Activated CD4-positive, alpha-beta T cell treated with anti-CD3 and anti-CD28 coated beads, Interleukin-10, Interleukin-2, amounts not matched to agents 100 ng/mL and 50 ng/mL, durations not matched to agents 16 hours and 8 hours (primary cell): ENCODE measurements at places on chromosomes 2 and 18.

- no peak for DNase-seq
Observed at GRCh38 chr2:100812116-100812515, 7.8 kb upstream of the NPAS2 start.

- DNase-seq: no peak
Observed at GRCh38 chr2:141393214-141393545, 737.6 kb downstream of the LRP1B start.

GRCh38 chr2:108950369-108951135 is 38.5 kb downstream of the EDAR start:
- no peak for DNase-seq

DNA sequence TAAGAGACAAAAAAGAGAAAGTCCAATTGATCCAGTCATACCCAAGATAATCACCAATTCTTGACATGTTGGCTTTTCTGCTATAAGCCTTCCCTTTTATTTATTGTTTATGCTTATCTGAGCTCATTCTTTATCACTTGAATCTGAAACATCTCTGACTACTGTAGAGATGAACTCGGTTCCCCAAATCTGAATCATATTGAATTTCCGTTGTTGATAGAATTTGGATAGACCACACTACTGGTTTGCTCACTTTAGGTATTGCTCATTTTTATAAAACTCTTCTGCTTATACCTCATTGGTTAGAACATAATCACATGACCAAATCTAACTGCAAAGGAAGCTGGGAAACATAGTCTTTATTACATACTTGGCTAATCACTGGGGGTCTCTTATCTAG is 236.9 kb downstream of the TRIB2 start:
- no peak for DNase-seq

GRCh38 chr2:181536730-181537129 is 79.5 kb downstream of the ITGA4 start:
- DNase-seq: no peak

- no peak for DNase-seq
Observed at GRCh38 chr18:74880706-74881278, 283.1 kb downstream of the ZNF407 start.

DNA sequence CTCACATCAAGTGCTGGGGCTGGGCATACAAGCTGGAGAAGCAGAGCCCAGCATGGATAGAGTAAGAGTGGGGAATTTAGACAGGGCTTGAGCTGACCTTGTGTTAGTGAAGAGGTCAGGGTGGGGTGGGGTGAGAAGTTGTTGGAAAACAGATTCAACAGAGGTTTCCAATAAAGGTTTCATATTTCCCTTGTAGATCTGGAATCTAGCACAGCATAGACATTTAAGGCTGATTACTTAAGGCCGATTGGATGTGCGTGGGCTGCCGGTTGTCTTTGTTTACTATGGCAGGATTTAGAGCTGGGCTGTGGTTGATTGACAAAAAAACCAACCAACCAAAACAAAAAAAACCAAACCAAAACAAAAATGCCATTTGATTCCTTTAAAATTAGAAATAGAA is 114.9 kb upstream of the SEC11C start:
- DNase-seq: no peak

GRCh38 chr2:23850564-23851256 is 76.2 kb downstream of the ATAD2B start:
- DNase-seq: no peak

GRCh38 chr2:50118905-50119702 is 912.8 kb downstream of the NRXN1 start:
- DNase-seq: no peak

DNA sequence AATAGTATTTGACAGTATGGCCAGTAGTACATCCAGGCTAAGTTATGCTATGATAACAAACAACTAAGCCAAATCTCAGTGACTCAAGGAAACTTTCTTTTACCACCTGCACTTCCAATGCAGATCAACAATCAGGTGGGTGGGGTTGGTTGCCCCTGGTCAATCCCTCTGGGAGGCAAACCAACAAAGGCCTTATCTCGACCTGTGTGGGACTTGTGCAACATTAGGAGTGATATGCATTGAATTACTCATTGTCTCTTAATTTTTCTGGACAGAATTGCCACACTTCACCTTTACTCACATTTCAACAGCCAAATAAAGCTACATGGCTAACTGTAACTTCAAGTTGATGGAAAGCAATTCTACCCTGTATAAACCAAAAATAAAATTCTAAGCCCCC is 1049.3 kb upstream of the CDH2 start:
- DNase-seq: no peak

GRCh38 chr2:124514236-124514635 is 489.1 kb downstream of the CNTNAP5 start:
- DNase-seq: no peak

DNA sequence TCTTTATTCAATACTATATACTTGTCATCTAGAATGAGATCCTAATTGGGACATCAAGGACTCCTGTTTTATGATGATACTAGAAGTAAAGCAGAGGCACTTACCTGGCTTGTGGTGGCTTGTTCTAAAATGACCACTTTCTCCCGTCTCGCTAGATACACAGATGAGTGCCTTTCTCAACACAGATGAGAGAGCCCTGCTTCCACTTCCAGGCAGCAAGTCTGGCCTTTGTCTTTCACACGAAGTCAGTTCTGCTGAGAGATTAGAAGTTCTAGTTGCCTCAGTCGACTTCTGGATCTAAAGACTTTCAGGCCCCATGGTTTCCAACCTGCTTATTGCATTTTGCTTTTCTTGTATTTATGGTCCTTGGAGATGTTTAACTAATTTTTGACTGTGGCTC is 70.3 kb downstream of the PPP1R1C start:
- no peak for DNase-seq

DNA sequence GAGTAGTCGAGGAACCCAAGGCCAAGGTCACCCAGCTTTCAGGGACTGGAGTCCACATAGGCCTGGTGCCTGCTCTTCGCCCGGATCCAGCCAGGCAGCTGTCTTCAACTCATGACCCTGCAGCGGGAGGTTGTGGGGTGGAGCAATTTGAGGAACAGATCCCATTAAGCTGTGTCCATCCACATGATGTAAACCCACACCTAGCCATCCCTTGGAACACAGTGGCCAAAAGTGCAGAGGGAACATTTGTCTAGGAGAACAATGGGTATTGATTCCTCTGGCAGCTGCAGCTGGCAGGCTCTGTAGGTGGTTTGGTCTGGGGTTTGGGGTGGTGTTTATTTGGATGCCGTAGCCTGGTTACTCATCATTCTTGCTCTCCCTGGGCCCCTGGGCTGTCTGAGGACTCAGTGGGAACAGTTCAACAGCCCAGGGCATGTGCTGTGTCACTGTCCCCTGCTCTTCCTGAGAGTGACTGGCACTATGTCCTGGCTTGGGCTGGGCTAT is 99.4 kb downstream of the TFCP2L1 start:
- no peak for DNase-seq

GRCh38 chr18:29651122-29651680 is 1391.3 kb downstream of the DSC3 start:
- DNase-seq: no peak

- no peak for DNase-seq
Observed at GRCh38 chr2:225865468-225865867, 466.0 kb downstream of the NYAP2 start.

DNA sequence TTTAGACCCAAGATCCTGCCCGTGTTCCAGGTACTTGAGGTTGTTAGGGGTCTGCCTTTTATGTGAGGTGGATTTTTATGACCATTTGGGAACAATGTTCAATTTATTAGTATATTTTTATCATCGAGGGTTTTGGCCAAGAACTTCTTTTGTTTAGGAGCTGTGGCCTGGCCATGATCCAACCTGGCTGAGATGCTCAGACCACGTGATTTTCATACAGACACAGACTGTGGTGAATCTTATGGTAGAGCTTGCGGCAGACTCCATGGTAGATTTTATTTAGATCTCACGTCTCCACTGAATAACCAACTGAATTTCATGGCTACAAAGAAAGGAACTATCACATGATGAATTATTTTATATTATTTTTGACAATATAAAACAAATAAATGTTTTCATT is 405.5 kb upstream of the VWC2L start:
- DNase-seq: no peak

- DNase-seq: no peak
Observed at GRCh38 chr18:57475903-57476302, 40.7 kb downstream of the ONECUT2 start.

- DNase-seq: no peak
Observed at GRCh38 chr2:45391866-45392265, 219.2 kb downstream of the SRBD1 start.

DNA sequence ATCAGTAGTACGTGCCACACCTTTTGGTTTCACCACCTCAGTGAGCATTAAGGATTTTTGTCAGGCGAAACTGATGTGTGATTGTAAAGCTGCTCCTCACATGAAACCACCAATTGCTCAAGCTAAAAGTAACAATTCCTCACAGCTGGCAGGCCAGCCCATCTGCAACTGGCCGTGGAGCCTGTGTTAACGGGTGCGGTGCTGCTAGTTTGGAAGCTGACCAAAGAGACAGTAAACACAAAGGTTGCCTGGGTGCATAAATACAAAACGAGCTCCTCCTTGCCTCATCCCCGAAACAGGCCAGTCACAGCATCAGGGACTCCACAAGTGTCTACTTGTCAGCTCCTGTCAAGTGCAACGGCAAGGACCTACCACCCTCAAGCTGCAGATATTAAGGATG is 32.0 kb downstream of the LGALSL start:
- DNase-seq: no peak

GRCh38 chr2:70030724-70031420 is 56.4 kb upstream of the PCBP1 start:
- DNase-seq: no peak

DNA sequence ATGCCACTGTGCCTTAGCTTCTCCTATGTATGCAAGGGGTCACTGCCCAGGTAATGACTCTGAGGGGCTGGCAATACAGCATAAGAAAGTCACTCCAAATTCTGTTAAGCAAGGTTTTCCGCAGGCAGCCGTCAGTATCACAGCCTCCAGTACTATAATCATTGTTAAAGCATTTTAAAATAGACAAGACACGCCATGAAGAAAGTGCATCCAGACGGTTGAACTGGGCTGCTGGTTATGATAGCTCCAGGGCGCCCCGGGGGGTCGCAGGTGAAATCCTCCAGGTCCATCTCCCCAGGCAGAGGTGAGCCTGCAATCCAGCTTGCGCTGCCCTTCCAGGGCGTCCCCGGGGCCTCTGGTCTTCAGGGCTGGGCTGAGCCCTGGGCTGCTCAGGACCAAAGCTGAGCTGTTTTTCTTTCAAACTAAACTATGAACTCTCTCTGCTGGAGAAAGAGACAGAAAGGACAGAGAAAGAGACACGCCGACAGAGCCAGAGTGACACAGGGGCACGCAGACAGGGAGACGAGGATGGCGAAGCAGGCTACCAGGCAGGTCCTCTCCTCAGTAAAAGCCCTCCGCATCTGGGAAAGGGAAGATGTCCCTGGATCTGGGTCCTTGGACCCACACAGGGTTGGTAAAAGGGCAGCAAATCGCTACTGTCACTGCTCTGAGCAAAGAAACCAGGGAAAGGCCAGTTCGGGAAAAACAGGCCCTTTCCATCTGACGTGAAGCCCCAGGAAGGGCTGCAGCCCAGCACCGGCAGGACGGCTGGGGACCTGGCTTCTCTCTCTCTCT is 2.1 kb upstream of the TWIST2 start:
- no peak for DNase-seq

GRCh38 chr2:161481619-161482018 is 65.5 kb downstream of the TBR1 start:
- DNase-seq: no peak

GRCh38 chr18:10207682-10208345 is 246.6 kb upstream of the APCDD1 start:
- DNase-seq: no peak

- DNase-seq: peak; percentile 1
Observed at GRCh38 chr2:159349674-159350299, 63.3 kb upstream of the WDSUB1 start.

DNA sequence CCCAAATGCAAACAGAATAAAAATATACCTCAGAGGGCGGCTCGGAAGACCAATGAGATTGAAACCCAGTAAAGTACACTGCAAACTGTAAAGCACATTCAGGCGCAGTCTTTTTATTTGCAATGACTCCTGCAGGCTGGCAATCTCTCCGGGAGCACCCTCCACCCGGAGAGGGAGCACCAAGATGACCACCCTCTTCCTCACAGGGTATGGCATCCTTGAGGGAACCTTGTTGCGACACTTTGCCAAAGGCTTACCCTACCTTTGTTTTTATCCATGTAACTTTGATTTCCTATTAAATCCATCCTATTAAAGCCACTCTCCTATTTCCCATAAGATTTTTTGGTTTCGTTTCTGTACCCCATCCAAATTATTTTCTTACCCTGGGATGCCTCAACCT is 16.2 kb downstream of the CHST10 start:
- DNase-seq: no peak

DNA sequence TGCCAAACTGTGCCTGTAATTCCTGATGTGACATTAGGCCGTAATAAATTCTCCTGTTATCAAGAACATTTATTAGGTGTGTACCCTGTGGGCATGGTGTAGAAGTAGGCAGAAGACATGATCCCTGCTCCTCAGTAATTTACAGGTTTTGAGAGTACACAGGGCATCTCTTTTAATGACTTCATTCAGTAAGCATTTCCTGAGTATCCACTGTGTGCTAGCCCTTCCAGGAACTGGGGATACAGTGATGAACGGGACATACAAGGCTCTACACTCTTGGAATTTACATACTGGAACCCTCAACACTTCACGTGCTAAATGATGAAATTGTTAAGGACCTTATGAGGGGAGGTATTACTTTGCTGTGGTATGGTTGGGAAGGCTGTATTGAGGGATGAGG is 30.2 kb downstream of the DIS3L2 start:
- no peak for DNase-seq

DNA sequence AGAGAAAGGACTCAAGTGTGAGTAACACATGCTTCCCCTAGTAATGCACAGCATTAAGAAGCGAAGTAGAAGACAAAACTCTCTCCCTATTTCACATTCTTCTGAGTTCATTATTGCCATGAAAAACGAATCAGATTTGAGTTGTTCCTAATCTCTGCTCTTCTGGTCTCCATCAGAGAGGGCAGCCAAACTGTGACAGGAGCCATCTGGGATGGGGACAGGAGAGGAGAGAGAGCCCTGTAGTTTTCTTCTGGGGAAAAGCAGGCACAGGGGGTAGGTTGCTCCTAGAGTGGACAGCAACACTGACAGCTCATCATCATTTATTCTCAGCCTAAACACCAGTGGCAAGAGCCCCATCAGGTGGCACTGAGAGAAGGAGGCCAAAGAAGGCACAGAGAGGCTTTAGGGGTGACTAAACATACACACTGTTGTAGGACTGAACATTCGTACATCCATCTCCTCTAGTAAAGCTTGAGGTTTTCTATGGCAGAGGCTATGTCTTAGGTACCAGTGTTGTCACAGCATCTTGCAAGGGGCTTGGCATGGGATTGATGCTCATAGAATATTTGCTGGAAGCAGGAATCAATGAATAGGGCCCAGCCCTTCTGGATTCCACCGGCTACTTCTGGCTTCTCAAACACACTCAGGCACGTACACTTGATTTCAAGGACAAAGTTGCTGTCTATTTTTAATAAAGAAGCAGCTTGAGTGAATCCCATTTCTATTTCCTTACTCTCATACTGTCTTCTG is 33.1 kb downstream of the SLC8A1 start:
- DNase-seq: no peak

- DNase-seq: peak; percentile 63
Observed at GRCh38 chr2:105836840-105837692, 92.4 kb downstream of the NCK2 start.
